Activated CD8-positive, alpha-beta memory T cell treated with anti-CD3 and anti-CD28 coated beads for 48 hours (primary cell): ENCODE measurements at places on chromosomes 5 and 9.

DNA sequence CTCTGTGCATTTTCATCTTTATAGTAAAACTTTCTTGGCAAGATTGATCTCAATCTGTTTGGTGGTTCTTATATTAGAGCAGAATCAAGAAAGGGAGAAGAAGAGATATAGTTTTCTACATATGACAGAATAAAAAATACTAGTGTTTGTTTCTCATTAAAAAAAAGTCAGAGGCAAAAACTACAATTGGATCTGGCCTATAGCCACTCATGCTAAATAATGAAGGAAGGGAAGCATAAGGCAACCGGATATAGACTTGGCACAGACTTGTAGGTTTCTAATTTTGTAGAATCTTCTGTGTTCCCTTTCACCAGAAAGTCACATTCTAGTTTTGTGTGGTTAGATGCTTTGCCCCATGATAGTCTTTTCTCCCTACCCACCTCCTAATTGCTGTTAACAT, 306.2 kb downstream of the PIK3R1 start:
- no peak for DNase-seq

GRCh38 chr5:168295574-168296201, 4.2 kb downstream of the WWC1 start:
- DNase-seq = no peak

GRCh38 chr5:102895234-102895633, 140.1 kb downstream of the PAM start:
- no peak for DNase-seq

- DNase-seq = no peak
Measured at GRCh38 chr9:38284039-38284575, 108.4 kb upstream of the ALDH1B1 start.

DNA sequence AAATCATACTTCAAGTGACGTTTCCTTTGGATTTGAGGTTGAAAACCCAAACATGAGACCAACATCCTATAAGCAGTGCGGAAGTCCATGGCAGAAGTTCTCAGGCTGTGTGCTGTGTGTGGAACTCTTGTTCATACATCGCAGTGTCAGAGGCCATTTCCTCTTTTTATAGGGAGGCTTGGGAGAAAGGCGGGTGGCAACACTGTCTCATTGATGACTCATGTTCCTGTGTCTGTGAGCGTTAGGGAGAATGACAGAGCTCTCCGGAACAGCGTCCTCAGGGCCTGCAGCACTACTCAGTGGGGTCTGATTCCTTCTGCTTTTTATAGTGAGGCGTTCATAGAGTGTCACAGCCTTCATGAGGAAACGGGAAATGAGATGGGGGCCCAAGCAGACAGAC, 98.8 kb upstream of the BASP1 start:
- no peak for DNase-seq

DNA sequence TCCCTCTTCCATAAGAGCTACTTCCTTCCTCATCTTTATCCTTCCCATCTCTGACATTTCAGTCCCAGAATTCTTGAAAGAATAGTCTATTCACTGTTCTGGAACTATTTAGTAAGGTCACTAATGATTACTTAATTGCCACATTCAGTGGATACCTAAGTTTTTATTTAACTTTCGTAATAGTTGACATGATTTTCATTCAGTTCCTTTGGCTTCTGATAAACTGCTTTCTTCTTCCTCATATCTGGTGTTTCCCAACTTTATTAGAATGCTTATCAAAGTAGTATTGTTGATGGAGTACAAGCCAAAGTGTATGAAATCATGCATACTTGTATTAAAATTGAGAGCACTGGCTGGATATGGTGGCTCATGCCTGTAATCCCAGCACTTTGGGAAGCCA, 10.8 kb downstream of the UBE2D2 start:
- DNase-seq = no peak

DNA sequence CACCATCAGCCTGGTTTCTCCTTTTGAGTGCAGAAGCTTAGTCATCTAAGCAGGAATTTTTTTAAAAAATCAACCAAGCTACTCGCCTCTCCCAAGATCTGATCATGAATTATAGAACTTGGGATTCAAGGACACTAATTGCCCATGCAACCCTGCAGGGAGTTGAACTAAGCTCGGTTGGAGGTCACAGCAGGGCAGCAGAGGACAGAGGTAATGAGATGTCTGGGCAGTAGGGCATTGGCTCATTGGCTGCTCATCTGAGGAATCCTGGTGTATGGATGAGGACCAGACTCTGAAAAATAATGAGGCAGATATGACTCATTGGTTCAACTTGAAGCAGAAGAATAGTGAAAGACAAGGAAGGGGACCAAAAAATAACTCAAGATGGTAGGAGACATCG, 111.8 kb upstream of the TLE1 start:
- DNase-seq = no peak

DNA sequence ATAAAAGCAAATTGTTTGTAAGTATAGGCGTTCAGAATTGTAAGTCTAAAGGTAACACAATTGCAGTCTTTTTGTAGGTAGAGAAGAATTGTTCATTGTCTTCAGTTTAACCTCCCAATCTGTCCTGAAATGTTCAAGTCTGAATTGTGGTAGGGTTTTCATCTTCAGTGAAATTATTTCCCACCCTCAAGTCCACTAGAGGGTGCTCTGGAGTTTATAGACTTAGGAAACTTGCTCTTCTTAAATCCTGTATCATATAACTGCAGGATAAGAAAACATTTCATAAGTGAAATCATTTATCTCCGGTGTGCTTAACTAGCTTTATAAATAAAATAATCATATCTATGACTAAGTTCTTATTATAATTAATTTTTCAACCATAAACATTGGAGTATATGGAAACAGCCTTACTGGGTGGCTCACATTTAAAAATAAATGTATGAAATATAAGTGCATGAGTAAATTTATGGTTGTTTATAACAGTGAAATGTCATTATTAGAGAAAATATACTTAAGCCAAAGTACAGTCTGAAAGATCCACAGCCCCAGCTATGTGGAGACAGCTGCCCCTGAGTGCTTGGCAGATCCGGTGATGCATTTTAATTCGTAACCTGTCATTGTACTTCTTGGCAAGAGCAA, 182.4 kb upstream of the OTULINL start:
- DNase-seq = no peak

- no peak for DNase-seq
Measured at GRCh38 chr5:55231029-55231918, 2.1 kb downstream of the CCNO start.

- no peak for DNase-seq
Measured at GRCh38 chr5:61420016-61420415, 88.0 kb downstream of the ZSWIM6 start.

DNA sequence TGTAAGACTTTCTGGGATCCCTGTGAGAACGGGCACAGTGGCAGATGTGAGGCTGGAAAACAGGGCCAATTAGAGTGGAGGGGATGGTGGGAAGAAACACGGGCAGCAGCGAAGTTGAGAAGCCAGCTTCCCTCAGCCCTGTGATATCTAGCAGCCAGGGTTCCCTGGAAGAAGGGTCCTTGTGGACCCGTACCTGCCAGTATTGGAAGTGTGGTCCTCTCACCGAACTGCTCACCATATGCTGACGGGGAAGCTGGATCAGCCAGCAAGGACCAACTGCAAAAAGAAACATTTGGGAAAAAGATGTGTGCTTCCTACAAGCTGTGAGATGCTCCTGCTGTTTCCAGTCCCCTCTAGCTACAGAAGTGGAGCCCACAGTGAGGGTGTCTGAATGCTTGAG, 13.6 kb downstream of the CKMT2 start:
- no peak for DNase-seq

GRCh38 chr9:82334286-82334685, 345.7 kb downstream of the SPATA31D1 start:
- DNase-seq = no peak

- no peak for DNase-seq
Measured at GRCh38 chr9:110356639-110357395, 19.2 kb upstream of the TXNDC8 start.

DNA sequence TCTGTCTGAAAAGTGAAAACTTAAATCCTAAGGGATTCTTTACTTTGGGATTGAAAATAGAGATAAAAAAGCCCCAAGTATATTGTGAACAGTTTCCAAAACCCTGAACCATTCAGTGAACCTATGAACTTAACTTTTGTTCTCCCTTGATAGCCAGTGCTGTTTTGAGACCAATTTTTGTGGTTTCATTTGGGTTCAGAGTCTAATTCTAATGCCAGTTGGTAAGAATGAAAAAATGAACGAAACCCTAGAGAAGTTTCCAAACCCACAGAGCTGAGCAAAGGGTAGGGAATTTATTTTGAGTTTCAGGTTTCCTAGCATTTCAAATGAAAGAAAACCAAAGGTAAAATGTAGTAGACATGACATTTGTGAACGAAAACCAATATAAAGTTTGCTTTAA, 1366.8 kb downstream of the EFNA5 start:
- DNase-seq = no peak

DNA sequence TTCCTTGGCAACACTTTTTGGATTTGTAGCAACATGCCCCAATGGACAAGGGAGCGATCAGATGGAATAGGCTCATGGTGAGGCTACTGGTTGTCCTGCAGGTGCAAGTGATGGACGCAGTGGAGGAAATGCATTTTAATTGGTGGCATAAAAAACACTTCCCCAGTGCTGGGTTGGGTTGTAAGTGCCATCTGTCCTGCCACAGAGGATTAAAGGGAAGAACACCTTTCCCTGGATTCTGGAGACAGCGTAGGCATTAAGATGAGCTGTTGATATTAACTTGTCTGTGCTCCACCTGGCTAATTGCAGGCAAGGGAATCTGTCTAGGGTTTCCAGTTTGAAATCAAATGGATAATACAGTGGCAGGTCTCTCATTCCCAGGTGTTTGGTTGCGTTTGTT, 173.4 kb downstream of the ZNF462 start:
- DNase-seq = no peak

DNA sequence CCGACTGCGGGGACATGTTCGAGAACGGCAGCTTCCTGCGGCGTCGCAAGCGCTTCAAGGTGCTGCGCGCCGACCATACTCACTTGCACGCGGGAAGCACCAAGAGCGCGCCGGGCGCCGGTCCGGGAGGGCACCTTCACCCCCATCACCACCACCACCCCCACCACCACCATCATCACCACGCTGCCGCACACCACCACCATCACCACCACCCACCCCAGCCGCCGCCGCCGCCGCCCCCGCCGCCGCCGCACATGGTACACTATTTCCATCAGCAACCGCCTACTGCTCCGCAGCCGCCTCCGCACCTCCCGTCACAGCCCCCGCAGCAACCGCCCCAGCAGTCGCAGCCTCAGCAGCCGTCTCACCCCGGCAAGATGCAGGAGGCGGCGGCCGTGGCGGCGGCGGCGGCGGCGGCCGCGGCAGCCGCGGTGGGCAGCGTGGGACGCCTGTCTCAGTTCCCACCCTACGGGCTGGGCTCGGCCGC, 514 bp downstream of the FOXB2 start:
- DNase-seq = no peak

GRCh38 chr9:112378328-112379176, 1.4 kb upstream of the HSDL2 start:
- no peak for DNase-seq

- DNase-seq = no peak
Measured at GRCh38 chr5:138545919-138546562, 3.0 kb upstream of the ETF1 start.

GRCh38 chr5:95715799-95716461, 15.2 kb upstream of the RHOBTB3 start:
- DNase-seq = no peak

DNA sequence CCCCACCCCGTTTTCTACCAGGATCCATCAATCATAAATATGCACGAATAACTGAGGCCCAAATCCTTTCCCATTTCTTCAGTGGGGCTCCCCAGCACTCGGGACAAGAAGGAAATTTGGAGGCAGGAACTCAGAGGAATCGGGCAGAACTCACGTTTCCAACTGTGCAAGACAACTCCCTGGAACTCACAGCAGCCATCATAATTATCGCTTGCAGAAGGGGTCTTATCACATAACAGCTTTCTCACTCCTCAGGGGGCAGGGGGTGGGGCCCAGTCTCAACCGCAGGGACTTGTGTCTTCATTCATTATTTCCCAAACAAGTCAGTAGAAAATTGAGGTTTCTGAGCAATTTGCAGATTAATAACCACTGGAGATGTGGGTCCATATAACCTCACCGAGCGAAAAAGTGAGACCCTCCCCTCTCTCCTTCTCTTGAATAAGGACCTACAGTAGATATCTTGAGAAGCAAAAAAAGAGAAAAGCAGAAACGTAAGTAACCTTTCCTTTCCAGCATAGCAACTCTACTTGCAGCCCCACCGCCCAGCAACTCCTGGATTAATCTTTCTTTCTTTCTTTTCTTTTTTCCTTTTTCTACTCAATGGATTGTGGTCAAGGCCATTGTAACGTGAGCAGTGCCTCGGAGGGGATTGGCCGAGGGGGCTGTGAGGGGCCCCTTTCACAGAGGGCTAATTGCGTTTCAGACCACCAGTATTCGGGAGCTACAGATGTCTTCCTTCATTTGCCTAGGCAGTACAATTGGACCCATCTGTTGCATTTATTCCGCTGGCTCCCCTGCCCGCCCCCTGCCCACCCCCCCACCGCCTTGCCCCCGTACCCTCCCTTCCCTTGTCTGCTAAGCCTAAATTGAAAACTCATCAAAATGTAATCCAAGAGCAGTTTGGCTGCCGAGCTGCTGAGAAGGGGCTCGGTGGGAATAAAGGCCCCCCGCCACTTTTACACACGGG, 24.7 kb upstream of the TIFAB start:
- DNase-seq = no peak

DNA sequence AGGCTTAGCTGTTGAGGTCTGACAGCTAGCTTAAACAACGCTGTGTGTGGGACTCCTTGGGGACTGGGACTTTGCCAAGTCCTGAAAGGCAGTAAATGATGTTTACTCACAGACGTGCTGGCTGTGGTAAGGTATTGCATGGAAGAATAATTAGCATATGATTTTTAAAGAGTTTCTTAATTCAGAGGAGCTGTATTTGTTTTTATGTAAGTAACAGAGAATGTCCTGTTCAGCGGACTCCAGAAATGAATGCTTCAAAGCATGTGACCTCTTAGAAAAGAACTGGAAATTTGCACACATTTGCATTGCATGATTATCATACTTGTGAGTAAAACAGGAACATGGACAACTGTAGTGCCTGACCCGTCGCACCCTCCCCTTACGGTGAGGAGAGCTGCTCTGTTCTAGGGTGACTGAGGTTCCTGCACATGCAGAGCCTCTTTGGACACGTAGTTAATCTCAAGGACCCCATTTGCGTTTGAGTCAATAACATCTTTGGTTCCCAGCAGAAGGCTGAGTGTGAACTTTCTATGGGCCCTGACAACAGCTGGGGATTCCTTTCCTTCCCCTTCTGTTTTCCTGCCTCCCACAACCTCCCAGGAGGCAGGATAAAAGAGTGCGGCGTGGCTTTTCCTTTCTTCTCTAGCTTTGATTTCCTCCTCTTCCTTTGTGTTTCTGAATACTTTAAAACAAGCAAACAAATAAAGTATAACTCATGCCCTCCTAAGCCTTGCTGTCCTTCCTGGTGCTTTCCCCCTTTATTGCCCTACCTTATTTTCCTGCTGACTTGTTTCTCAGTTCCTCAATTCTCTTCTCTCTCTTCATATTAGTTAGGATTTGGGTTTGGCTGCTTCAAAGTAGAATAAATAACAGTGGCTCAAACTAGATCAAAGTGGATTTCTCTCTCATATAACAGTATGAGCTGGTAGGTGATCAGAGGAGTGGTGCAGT, 157.2 kb upstream of the CD180 start:
- DNase-seq = no peak
